NCI-H345 (cell line): ENCODE measurements at places on chromosomes 2 and 18.

DNA sequence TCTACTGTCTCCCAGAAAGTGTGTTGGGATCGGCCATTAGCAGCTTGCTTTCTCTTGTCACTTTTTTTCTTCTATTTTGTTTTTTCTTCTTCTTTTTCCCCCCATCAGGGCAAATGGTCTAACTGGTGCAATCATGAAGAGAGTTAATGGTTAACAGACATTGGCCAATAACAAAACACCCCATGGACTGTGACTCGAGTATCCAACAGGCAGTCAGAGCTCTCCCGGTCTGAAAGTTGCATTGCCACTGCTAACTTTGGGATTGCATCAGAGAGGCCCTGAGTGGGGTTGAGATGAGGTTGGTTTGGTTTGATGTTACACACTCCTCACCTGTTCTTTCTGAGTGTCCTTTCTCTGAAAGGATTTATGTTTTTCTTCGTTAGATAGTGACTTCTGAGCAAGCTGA is 12.9 kb upstream of the SNORC start:
- no peak for DNase-seq

DNA sequence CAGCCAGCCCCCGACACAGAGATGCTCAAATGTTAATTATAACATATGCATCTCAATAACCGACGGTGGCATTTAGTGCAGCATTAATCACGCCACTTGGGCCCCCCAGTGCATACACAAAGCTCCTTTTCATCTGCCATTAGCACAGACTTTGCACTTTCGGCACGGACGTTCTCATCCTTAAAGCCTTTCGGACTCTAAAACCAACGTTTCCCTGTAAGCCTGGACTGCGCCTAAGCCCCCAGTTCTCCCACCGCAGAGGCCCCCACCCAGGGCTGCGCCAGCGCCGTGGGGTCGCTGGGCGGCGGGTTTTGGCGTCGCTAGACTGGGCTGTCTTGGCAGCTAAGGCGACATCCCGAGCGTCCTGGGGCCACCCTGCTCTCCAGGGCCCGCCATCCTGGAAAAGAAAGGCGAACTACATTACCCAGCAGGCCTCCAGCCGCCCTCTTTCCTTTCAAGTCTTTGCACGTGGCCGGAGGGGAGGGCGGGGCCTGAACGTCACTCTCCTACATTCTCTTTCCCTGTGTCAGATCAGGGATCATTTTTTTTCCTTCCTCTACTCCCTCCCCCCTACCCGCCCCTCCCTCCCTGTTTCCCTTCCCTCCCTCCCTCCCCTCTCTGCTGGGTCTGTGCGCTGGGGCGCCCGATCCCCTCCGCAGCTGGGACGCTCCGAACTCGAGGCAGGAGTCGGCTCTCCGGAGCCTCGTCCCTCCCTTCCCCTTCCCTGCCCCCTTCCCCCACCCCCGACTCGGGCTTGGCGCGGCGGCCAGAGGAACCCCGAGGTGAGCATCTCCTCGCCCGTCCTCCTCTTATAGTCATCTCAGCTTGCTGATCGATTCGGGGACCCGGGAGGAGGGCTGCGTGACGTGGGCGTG is at the start of gene CTIF:
Gene CTIF, plus strand, starts transcription at position 501 of the 875 bp plus-strand sequence. CDS start 80,535 bp downstream, outside the sequence.
- DNase-seq, result peak; percentile 95

DNA sequence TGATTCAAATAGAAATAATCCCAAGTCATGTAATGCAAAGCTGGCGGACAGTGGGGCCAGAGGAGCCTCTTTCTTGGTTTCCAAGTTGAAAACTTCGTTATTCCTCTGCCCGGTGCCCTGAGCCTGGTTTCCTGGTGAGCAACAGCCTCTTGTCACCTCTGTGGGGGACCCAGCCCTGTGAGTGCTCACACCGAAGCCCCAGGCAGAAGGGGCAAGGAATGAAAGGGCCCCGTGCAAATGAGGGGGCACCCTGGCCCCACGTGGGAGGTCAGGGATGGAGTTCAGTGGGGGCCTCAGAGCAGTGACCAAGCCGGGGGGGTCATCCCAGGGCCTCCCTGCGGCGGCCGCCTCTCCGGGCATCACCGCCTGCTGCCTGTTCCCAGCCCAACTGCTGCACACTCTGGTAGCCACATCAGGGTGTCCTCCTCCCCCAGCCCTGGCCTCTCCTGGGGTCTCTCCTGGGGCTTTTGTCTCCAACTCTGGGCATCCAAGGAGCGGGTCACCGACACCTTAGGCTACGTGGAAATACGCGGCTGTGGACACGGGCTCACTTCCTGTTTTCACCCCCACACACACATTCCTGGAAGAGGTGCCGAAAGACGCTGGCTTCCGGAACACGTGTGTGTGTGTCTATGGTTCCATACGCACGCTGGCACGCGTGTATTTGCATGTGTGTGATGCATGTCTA is 64.5 kb downstream of the TWIST2 start:
- DNase-seq, result no peak

GRCh38 chr2:177048981-177049380 is 163.6 kb upstream of the HNRNPA3 start:
- no peak for DNase-seq

DNA sequence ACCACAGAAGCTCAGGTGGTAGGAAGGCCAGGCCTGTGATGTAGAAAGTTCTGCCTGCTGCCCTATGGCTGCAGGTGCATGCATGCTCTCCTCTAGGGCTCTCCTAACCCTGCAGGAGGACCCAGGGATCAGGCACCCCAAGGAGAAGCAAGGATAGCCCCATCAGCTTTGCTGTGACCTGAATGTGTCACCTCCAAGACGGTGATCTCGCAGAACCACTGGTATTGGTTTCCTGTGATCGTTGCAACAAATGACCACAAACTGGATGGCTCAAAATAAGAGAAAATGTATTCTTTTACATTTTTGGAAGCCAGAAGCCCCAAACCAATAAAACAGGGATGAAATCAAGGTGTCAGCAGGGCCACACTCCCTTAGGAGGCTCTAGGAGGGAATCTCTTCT is 327.3 kb downstream of the BCL11A start:
- DNase-seq, result no peak

- DNase-seq, result no peak
Observed at GRCh38 chr2:225756198-225756597, 356.7 kb downstream of the NYAP2 start.

DNA sequence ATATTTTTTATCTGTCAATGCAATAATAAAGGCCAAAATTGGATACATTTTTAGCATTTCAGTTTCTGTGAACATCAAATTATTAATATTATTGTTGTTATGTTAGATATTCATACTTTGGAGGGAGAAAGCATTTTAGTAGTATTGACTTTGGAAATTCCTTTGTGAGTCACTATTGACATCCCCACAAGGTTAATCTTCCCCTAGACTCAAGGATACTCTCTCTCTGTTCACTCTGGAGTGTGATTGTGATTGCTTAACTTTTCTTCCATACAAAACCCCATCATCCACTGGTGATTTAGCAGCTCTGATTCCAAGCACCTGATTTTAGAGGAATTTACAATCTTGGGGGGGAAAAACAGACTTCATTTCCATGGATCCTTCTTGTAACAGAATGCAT is 352.0 kb downstream of the THSD7B start:
- DNase-seq, result no peak

DNA sequence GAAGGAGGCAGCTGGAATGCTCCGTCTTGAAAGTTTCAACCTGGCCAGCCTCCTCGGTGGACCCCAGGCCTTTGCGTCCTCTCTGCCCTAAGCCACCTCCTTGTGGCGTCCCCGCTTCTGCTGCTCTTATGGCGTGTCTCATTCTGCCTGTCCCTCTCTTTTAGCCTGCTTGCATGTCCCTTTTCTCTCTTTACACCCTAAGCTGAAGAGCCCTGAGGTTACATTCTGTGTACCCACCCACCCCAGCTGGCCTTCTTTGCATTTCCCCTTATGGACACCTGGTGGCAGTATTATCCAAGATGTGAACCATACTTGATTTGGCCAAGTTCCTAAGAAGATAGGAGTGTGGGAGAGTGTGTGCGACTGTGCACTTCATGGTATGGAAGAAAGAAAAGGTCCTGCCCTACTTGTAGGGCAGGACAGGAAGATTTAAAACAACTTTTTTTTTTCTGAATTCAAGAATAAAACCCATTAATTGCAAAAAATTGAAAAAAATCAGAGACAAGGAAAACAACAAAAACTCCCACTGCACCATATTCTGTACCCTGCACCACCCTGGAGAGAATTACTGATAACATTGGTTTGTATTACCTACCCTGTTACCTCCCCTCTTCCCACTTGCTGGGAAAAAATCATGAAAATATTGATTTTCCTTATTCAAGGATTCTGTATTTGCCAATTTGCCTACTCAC is 77.4 kb downstream of the DYSF start:
- DNase-seq, result peak; percentile 43

DNA sequence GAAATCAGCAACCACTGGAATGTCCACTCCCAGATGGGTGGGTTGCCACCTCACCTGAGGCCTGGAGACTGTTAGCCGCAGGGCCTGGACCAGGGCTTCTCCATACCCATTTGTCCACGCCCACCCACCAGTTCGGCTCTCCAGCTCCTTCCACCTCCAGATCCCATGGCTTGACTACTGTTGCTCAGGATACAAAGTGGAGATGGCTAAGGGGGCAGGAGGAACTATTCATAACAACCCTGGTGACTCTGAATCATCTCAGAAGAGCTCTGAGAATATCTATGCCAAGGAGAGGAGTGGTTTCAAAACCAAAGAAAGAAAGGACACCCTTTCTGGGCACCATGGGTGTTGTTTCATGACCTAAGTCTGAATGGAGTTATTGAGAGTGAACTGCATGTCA is 145.8 kb downstream of the LAMA3 start:
- no peak for DNase-seq

DNA sequence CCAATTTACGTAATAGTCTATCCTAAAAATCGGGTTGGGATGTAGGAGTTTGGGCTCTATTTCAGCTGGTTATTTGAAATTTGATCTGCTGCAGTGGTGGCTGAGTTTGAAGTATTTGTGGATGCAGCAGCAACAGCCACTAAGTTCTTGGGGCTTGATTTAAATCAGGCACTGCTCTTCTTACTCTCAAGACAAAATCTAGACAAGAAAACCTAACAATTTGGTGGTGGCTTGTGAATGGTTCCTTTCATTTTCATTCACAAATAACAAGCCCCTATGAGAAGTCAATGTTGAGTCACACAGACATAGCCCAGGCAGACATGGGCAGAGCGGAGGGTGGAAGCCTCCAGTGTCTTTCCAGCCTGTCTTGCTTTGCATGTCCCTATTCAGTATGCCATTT is 199.3 kb downstream of the LTBP1 start:
- DNase-seq, result no peak
